ENCODE measurements at places on chromosomes 1 and 21.

- DNase-seq: no peak
Measured at GRCh38 chr1:6420454-6421042, 829 bp upstream of the HES2 start.

DNA sequence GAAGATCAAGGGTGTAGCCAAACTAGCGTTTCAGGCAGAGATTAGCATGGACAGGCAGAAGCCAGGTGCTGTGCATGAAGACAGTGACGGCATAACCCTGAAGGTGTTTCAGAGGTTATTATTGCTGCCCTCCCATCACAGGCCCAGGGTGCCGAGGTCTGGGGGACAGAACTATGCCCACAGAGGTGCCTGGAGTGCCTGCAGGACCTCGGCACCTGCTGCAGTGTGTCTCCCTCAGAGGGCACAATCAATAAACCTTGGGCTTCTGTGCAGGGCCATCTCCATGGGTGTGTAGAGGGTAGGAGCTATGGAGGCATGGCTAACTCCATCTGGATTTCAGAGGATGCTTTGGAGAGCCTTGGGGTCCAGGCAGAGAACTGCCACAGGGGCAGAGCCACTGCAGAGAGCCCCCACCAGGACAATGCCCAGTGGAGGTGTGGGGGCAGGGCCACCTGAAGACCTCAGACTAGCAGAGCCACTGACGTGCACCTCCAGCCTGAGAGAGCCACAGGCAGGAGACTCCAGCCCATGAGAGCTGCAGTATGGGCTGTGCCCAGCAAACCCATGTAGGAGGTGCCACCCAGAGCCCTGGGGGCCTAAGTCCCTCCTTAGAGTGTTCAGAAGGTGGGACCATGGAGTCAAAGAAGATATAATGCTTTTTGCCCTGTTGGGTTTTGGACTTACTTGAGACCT lies 5.7 kb upstream of the ABCG1 start:
- no peak for DNase-seq

DNA sequence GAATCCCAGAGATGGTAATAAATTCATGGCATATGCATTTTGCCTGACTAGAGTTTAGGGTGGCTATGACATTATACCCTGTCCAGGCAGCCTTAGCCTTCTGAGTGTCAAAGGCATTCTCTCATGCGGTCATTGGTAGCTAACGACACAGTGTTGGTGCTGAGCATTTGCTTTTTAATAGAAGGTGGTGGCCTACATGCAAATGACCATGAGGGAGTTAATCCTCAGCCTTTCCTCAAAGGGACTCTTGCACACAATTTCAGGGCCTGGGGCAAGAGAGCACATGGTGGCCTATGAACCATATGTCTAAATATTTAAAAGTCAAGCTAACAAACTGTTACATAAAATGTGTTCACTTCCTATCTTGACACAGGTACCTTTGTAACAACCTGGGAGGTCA lies 30.9 kb upstream of the KCNA10 start:
- DNase-seq: no peak

GRCh38 chr1:92543131-92544055 lies 56.7 kb upstream of the GFI1 start:
- DNase-seq: no peak

GRCh38 chr1:222818171-222818570 lies 3.3 kb downstream of the DISP1 start:
- no peak for DNase-seq

- peak; percentile 87 for DNase-seq
Measured at GRCh38 chr1:16012590-16013219, 5.1 kb downstream of the HSPB7 start.

- DNase-seq: no peak
Measured at GRCh38 chr1:158992787-158993312, 16.9 kb upstream of the IFI16 start.

- no peak for DNase-seq
Measured at GRCh38 chr1:100392756-100393155, 40.5 kb downstream of the CDC14A start.

DNA sequence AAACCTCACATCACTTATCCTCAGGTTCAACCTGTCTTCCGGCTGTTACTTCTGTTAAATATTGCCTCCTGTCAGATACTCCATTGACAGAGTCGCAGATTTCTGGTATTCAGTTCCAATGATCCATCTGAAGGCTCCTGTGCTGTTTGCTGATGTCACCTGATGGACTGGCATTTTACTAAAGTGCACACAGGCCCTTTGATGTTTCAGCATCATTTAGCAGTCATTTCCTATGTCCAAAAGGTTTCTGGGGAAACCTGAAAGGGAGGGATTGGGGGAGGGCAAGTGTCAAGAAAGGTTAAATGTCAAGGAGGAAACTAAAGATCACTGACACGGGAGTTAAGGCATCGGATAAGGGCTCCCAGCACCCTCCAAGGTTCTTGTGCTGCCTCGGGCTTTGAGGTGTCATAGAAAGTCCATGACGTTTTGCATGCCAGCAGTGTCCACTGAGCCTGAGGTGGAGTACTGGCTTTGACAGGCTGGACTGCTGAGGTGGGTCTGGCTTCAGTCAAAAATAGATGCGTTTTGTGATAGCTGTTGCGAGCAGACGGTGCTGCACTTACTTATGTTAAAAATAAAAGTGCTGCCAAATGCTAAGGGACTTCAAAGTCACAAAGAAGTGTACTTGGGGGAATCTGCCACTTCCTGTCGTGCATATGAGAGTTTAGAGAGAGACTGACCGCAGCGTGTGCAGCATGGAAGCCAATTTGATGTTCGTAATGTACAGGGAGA lies 30.8 kb downstream of the XCL2 start:
- DNase-seq: no peak

- DNase-seq: no peak
Measured at GRCh38 chr1:89871768-89872473, 51.1 kb downstream of the LRRC8D start.

DNA sequence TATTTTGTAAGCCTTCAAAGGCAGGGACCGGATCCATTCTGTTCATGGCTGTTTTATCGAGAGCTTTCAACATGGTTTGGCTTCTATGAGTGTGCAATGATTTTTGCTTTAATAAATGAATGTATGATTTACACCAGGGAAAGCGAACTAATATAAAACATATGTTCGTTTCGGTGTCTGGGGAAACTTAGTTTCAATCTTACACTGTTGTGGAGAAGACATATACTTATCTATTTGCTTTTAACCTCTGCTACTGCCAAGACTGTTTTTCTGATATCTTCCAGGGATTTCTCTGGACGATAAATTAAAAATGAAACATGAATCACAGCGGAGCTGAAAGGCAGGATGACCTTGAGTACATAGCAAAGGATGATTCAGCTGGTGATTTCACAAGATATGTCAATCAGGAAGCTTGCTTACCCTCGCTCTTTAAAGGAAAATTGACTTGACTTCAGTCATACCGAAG lies 14.7 kb upstream of the CYYR1 start:
- no peak for DNase-seq

DNA sequence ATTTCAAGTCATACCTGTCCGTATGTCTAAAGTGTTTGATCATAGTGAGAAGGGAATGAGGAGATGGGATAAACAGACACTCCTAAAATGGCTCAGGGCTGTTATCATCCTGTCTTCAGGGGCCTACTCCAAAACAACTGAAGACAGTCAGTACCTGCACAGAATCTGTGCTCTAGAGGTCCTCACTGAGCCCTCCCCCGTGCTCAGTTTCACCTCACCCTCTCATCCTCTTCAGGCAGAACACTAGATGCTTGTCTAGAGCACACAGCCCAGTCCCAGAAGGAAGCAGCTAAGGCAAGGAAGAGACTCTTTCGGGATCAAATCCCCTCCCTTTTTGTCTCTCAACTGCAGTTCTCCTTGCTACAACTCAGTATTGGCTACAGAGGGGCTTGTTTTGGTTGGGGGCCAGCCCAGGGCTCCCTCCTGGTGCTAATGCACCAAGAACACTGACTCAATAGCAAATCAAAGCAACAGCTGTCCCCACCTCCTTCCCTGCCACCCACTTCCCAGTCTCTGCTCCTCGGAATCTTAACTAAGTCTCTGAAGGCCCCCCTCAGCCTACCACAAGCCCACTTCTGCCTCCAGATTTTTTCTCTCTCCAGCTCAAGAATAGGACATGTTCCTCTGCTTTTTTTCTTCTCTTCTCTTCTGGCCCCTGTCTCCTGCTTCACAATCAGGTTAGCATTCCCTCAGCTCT lies 10.1 kb downstream of the CADM3 start:
- no peak for DNase-seq

DNA sequence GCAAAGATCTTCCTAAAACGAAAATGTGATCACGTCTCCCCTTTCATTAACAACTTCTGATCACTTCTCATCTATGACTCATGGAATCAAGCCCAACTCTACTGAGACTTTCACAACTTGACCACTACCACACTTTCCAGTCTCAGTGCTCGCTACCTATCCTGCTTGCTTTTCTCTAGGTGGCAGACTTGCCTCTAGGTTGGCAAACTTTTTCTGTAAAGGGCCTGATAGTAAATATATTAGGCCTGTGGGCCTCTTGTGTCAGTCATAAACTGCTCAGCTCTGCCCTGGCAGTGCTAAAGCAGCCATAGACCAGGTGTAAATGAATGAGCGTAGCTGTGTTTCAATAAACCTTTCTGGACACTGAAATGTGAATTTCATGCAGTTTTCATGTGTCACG lies 21.5 kb upstream of the HMGB4 start:
- no peak for DNase-seq

GRCh38 chr1:95451054-95451453 lies 217.0 kb downstream of the RWDD3 start:
- no peak for DNase-seq

DNA sequence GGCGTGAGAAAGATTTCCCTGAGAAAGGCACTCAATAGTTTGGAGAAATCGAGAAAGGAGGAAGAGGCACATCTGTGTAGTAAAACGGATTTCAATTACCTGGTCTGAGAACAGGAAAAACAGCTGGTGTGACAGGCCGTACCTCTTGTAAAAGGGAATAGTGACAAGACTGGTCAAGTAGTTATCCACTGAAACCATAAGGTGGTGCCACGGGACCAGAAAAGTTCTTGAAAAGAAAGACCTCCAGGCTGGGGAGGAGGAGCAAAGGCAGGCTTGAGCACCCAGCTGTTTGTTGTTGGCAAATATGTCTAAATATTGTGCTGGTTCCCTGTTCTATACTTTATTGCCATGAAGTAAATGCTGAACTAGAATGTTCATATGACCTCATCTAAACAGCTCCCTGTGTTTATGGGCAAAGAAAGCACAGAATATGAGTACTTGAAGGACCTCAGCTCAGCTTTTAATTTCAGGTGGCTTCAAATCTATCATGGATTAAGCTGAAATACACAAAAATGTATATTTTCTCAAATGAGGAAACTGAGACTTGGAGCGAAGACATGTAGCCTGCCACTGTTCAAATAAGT lies 4.0 kb downstream of the HAO2 start:
- DNase-seq: no peak

DNA sequence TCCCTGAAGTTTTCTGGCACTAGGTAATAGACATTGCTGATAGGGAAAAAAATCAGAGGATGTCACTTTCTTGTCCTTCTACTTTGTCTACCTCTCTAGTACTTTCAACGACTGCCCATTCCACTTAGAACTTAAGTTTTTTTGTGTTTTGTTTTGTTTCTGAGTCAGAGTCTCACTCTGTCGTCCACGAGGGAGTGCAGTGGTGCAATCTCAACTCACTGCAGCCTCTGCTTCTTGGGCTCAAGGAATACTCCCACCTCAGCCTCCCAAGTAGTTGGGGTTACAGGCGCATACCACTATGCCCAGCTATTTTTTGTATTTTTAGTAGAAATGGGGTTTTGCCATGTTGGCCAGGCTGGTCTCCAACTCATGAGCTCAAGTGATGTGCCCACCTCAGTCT lies 79.2 kb downstream of the SGIP1 start:
- DNase-seq: no peak

DNA sequence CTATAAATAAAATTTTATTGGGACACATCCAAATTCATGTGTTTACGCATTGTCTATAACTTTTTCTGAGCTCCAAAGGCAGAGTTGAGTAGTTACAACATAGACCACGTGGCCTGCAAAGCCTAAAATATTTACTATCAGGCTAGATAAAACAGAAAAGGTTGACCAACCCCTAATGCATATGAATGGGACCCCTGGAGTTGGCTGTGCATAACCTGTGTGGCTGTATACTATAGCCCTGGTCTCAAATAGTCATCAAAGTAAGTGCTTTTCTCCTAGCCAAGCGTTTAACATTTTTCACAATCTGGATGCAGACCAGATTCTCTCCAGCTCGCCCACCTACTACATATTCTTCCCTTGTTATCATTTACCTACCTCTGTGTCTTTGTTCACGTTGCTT lies 60.4 kb downstream of the CYYR1 start:
- no peak for DNase-seq

DNA sequence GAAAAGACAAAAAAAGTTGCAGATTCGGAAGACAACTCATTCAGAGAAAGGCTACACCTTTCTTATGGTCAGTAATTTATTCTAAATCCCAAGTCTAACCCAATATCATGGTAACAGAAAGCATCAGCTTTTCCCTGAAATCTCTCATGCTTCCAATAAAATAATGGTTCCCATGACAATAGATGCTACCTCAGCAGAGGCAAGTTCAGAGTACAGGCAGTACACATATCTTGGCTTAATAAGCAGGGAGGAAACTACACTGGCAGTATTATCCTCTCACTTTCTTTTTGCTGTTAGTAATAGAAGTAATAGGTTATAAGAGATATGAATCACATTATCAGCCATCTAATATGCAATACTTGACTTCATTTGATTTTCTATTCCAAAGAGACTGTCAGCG lies 137.1 kb downstream of the DPYD start:
- DNase-seq: no peak

DNA sequence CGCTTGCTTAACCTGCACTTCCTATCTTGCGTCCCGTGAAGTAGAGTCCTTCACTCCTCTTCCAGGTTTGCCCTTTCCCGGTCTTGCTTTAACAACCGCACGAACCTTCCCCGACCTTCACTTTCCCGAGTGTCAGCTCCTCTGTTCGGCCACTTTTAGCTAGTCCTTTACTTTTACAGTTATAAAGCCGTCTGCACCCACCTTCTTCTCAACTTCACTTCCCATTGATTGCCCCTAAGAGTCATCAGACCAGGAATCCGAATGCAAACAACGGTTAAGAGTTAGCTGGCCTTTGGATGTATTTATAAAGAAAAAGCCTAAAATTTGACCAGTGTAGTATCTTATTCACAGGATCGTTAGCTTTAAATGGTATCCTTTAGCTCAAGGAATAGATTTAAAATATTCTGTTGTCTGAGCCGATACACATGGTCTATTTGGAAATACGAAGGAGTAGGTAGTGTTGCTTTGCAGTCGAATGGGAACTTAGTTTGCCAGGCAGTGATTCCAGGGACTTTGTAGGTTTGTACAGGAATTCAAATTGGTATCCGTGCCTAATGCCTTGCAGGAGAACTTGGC lies 1.4 kb downstream of the PPP2R5A start:
- DNase-seq: no peak

- DNase-seq: no peak
Measured at GRCh38 chr1:160206036-160206389, 829 bp downstream of the PEA15 start.

GRCh38 chr1:63523738-63524137 lies 413 bp downstream of the EFCAB7 start:
- no peak for DNase-seq

DNA sequence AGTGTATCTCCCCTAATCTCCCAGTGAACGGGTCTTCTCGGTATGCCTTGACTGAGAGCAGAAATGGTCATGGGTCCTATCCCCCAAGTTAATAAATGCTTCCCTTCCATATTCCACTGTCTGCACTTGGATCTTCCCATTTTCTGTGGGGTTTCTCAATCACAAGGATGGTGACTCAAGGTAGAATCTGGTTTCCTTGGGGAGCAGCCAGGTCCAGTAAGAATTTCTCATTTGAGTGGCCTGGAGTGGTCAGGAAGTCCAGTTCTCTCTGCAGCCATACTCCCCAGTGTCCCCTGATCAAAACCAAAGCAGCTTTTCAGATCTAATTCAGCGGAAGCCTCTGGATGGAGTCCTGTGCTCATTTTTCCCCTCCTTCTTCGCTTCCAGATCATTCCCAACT lies 14.8 kb upstream of the SLC27A3 start:
- DNase-seq: no peak

Data from H1 (cell line).